Activated CD8-positive, alpha-beta memory T cell treated with anti-CD3 and anti-CD28 coated beads, Interleukin-2, amount 50 U/mL, for 48 hours (primary cell): ENCODE measurements at places on chromosomes 2 and 18.
A peak's percentile ranks its signal among the peaks of the same experiment; 100 is the strongest.

DNA sequence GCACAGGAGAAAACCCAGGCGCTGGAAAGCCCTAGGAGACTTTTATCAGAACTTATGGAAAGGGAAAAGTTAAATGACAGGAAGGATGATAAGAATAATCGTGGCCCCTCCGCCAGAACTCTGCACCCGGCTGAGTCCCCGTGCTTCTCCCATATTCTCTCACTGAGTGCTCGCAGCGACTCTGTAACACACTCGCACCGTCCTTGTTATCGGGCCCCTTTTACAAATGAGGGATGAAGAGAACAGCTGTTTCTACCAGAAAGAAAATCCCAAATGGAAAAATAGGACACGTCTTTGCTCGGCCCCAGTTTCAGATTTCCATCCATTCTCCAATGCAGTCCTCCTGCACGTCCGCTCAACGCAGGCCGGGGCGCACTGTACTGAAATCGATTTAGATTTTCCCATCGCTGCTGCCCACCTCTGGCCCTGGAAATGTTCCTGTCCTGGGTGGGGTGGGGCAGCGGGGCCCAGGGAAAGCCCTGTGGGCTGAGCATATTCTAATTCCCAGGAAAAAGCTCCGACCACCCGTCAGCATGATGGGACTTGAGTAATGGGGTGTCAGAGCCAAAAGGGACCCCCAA lies 66.4 kb downstream of the KCNF1 start:
- no peak for DNase-seq

- no peak for DNase-seq
These were observed 40.4 kb upstream of the CDC42EP3 start for GRCh38 chr2:37711831-37712230.

DNA sequence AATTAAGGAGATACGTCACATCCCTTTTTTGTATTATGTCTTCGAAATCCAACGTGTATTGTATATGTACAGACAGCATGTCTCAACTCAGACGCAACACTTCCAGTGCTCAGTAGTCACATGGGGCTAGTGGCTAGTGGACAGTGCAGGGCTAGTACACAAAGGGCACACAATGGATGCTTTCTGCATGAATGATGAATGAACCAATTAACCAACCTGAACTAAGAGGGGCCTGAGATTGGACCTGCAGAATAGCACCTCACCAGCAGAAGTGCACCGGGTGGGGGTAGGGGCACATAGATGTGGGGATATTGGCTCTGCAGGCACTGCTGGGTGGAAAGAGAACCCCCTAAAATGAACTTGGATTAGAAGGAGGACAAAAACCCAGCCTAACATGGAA lies 20.7 kb downstream of the ST8SIA5 start:
- no peak for DNase-seq

DNA sequence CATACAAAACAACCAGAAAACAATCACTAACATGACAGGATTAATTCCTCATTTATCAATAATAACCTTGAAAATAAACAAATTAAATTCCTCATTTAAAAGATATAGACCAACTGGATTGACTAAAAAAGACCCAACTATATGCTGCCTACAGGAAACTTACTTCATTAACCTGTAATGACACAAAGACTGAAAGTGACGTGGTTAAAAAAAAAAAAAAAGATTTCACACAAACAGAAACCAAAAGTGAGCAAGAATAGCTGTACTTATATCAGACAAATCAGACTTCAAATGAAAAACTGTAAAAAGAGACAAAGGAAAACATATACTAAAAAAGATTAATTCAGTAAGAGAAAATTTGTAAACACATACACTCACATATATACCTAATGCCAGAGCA lies 201.2 kb downstream of the CCDC178 start:
- no peak for DNase-seq

DNA sequence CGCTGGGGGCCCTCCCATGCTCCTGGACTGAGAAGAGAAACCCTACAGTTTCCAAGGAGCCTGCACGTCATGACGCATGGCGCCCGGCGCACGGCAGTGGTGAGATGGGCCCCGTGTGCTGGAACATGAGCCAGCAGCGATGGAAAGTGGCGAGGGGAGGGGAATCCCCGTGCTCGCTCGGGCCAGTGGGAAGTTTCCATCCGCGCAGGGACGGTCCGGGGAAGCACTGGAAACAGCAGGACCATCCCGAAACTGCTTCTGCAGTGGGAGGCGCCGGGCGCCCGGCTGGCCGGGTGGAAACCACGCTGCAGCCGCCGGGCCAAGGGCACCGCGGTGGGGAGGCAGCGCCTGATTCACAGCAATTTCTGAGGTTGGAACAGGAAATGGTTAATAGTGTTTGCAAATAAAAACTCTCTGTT lies 4.9 kb upstream of the PDCD1 start:
- peak; percentile 83 for DNase-seq

DNA sequence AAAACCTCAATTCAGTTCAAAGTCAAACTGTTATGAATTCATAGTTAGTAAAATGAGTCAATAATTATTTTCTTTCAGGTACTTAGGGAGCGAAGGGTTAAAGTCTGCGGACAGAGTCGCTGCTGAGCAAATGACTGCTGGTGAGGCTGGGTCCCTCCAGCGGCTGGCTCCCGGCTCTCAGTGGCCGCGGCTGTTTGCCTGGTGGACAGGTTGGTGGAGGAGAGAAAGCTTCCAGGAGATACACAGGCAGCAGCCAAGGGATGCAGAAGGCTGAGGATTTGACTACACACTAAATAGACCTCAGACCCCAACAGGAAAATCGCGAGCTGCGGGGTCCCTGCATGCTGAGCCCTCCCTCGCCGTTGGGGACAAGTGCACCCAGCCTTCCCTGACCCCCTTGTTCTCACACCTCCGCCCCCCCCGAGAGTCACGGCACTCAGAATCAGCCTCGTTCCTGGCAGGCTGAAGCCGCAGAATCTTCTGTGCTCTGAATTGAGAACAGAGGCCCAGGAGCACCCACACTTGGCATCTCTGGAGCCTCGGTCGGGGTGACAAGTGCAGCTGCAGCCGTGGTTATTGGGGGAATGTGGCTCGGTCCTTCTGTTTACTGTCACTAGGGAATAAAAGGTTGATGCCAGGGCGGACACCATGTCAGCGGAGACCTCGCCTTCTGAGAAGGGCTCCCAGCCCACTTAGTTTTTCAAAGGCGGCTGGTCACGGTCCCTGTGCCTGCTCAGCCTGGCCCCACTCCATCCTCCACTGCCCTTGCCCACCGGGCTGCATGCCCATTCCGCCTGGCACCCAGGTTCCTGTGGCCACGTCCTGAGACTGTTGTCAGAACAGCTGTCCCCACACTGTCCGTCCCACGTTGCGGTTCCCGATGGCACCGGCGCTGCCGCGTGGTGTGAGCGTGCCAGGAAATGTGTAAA lies 74.0 kb downstream of the SLC66A2 start:
- DNase-seq, result no peak

- DNase-seq, result no peak
These were observed 131.9 kb downstream of the ATL2 start for GRCh38 chr2:38245114-38245641.

DNA sequence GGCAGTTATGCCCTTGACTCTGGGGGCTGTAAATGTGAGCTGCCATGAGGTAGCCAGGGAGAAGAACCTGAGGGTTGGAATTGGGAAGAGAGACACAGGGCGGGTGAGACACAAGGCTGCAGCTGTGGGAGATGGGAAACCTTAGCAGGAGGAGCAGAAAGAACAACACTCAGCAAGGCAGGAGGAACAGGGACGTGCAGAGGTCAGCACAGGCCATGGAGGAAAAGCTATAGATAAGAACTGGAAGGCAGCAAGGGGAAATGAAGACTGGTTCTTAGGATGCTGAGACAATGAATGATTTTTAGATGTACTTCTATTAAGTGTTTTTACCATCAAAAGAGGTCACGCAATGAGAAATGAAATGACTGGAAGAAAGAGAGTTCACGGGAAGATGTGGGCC lies 80.2 kb downstream of the USP40 start:
- no peak for DNase-seq

GRCh38 chr2:64738026-64738425 lies 84.3 kb upstream of the SERTAD2 start:
- DNase-seq, result no peak

- DNase-seq, result no peak
These were observed 61.0 kb downstream of the TNFRSF11A start for GRCh38 chr18:62386091-62386490.

DNA sequence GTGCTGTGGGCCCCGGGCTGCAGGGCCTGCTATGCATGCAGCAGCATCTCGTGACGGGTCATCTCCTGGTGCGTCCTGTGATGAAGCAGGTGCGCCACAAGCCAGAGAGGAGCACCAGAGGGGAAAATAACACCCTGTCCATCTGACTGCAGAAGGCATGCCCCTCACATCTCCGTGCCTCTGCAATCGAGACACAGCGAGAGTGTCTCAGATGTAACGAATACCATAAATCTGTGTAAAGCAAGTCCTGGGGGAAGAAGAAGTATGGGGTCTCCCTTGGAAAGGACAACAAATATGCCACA lies 137.5 kb downstream of the PTGR3 start:
- DNase-seq, result no peak

DNA sequence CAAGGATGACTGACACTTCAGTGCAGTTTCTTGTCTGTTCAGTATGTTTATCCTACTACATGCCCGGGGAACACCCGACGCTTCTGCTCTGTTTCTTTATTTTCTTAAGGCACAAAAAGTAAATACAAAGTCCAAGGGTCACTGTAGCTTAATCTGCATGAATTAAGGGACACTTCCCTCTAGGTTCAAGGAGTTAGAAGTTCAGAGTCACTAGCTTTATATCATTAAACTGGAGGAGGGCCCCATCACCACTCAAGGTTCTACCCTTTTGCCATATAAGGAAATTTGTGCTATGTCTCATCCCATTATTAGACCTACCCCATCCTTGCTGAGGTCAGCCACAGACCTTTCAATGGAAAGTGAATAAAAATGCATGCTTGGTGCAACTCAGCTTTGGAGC lies 27.6 kb upstream of the RMDN2 start:
- no peak for DNase-seq

- DNase-seq, result no peak
These were observed 166.4 kb downstream of the GALNT1 start for GRCh38 chr18:35747894-35748472.

DNA sequence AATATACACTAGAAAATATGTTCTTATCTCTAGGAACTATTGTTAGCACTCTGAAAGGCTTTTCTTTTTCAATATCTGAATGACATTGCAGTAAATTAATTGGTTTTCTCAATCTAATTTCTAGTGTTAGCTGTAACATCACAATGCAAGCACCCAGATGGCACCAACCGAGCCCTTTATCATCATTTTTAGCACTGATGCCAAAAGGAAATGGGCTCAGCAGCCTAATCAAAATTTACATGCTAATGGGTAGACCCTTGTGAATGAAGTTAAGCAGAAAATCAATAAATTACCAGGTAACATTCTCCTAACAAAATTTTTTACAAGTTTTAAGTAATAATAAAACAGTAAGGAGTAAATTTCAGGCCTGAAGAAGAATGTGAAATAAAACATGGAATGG lies 53.5 kb upstream of the PGAP1 start:
- DNase-seq, result no peak

DNA sequence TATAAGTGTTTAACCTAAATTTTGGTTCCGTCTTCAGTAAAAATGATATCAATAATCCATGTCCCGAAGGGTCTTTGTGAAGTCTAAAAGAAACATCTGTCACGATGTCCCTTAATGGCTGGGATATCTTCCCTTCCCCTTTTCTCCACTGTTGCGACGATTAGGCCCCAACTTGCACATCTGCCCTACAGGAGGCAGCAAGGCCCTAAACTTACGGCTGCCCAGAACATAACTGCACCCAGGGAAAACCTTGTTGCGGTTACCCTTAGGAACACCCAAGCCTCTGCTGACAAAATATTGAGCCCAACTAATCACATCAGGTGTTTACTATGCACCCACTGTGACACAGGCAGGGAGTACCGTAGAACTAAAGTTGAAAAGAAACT lies 1.3 kb upstream of the SMAD2 start:
- DNase-seq, result no peak

GRCh38 chr18:24189007-24189528 lies 50.2 kb downstream of the CABYR start:
- no peak for DNase-seq

DNA sequence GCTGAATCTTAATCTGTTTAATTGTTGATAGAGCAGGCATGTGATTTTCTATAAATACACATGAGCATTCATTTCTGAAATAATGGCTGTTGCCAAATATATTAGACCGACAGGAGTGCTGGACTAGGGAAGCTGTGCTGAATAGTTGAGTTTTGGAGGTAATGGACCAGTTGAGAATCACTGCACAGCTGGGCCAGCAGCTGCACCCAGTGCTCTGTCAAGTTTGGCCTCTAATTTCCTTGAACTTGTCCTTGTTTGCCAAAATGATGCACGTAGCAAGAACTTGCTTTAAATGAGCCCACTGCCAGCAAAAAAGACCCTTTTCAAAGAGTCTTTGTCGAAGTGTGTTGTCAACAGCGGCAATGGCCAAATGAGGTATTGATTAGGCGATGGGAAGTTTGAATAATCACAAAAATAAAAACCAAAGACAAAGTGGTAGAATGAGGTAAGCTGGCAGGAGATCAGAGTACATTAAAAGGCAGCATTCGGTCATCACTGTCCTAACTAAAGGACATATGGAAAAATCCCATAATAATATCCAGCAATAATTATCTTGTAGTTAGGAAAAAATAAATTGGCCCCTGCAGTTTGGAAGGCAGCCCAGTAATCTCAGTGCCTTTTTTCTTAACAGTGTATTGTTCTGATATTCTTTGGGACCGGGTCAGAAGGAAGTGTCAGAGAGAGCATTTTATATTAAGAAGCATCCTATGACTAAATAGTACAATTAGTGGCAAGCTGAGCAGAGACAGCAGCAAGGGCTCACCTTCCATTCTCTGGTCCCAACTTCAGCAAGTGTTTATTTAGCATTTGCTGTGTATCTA lies 126.2 kb downstream of the RAPGEF4 start:
- DNase-seq, result no peak

DNA sequence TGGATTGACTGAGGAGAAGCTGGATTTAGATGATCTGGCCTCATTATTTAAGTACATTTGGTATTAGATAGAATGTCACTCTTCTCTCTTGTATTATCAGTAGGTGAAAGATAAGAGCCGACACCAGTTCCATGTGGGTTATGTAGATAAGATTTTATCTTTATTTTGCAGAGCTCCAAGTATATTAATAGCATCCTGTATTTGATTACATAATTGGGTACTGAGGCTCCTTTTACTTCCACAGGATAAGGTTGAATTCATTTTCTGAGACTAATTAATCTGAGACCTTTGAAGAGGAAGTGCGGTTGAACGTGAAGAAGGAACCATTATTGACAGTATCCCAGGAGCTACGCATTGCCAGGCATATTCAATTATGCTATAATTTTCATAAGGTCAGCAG lies 32.8 kb upstream of the CD226 start:
- DNase-seq, result no peak
